ENCODE measurements at places on chromosomes 1 and 21. TPM values are rescaled to one million over a fixed set of nuclear protein-coding genes. Genes with fewer than 3 reads are reported as not detected.

DNA sequence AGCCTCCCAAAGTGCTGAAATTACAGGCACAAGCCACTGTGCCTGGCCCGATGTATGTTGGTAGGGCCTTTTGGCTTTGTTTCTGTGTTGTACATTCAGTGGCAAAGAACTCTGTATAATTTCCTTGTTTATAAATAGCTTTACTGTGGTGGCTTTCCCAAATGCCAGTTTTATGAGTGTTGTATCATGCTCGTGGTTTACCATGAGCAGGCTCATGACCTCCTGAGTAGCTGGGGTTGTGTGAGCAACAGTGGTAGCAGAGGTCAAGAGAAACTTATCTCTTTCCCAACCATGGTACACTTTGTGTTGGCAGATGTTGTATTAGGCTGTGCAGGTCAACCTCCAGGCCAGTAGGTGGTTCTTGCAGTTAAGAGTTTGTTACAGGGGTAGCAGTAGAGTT lies 420.4 kb upstream of the BEND5 start:
- no peak for DNase-seq
- H3K36me3 ChIP-seq, result no peaks in the 10 kb centered on the region
- H3K4me1 ChIP-seq, result no peaks in the 10 kb centered on the region
- H3K4me3 ChIP-seq, result no peak overlapping the region

DNA sequence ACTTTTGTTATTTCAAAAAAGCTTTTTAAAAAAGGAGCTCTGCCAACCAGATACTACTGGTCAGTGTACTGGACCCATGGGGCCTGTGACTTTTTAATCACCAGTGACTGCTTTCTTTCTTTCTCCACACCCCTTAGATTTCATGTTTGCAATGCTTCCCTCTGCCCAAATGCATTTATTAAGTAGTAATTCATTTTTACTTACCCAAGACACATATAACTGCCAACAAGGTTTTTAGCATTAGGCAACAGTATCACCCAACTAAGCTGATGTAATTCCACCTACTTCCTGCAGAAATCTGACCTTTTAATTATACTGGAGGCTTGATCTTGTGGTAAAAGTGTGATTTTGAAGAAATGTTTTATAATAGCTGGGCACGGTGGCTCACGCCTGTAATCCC lies 12.5 kb downstream of the MECR start:
- H3K27ac ChIP-seq, result no peak overlapping the region
- no peaks in the 10 kb centered on the region for H3K4me1 ChIP-seq
- no peaks in the 10 kb centered on the region for H3K36me3 ChIP-seq
- DNase-seq, result no peak
- no peak overlapping the region for H3K4me3 ChIP-seq
- H3K27me3 ChIP-seq, result no peaks in the 10 kb centered on the region

DNA sequence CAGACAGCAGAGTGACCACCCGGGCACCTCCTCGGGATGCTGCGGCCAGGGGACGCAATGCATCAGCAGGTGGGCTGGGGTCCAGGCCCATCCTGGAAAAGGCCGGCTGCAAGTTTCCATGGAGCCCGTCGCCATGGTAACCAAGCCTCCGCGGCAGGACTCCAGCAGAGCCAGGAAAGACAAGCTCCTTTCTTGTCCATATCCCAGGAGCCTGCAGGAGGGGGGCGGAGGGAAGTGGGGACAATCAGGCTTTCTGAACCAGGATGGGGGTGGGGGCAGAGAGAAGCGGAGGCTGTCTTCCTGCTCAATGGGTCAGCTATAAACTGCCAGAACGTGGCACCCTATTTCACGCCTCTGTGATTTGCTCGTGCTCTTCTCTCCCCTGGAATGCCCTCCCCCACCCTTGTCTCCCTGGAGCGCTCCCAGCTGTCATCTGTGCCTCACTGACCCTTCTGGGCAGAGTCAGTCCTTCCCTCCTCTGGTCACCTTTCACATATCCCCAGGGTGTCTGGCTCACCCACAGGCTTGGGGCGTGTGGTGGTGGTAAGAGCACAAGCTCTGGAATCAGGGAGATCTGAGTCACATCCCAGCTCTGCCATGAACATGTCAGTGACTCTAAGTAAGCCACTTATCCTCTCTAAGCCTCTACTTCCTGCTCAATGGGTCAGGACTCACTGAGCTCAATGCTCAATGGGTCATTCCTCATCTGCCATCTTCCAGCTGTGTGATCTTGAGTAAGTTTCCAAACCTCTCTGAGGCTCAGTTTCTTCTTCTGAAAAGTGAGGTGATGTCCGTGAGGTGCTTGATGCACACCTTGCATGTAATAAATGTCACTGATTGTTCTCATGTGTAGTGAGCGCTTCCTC lies 58.9 kb upstream of the LAPTM5 start:
- no peak overlapping the region for H3K4me3 ChIP-seq
- no peaks in the 10 kb centered on the region for H3K4me1 ChIP-seq
- no peak overlapping the region for H3K27ac ChIP-seq
- DNase-seq, result peak; percentile 68
- no peaks in the 10 kb centered on the region for H3K36me3 ChIP-seq

- no peak overlapping the region for H3K27ac ChIP-seq
- no peaks in the 10 kb centered on the region for H3K27me3 ChIP-seq
- DNase-seq, result no peak
These were observed 400 bp downstream of the NCF2 start for GRCh38 chr1:183589874-183590243.

GRCh38 chr1:57850176-57850940 lies 426.5 kb upstream of the DAB1 start:
- H3K27me3 ChIP-seq, result no peaks in the 10 kb centered on the region
- H3K36me3 ChIP-seq, result no peaks in the 10 kb centered on the region

- no peak overlapping the region for H3K4me3 ChIP-seq
- H3K4me1 ChIP-seq, result peaks cover 3% of the 10 kb centered on the region
- H3K27ac ChIP-seq, result no peak overlapping the region
- H3K27me3 ChIP-seq, result no peaks in the 10 kb centered on the region
- H3K36me3 ChIP-seq, result no peaks in the 10 kb centered on the region
These were observed 13.5 kb downstream of the CITED4 start for GRCh38 chr1:40848530-40849189.

DNA sequence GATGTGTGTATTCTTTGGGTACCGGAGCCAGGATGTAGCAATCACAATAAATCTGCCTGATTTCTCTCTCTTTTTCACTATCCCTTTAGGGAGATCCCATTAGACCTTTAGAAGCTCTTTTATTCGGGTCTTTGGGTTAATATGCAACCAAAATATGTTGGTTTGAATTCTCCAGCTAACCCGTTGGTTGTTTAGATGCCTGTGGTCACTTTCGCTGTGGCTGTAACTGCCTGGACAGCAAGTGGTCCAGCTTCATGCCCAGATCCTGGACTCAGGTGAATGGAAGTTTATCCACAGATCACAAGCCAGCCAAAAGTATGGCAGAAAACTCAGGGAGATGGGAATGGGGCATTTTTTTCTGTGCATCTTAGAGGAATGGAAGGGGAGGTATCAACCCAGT lies 12.3 kb downstream of the KAZN start:
- H3K4me3 ChIP-seq, result no peak overlapping the region
- no peaks in the 10 kb centered on the region for H3K36me3 ChIP-seq
- no peak for DNase-seq

The SYNJ1 gene
- 22.2 TPM for polyA plus RNA-seq

The LCE1E gene
- not detected for polyA plus RNA-seq

All from testis (tissue), 5 donors.